ENCODE measurements at places on chromosomes 12 and 14.

- DNase-seq, result no peak
These were observed 18.8 kb upstream of the RAP1B start for GRCh38 chr12:68591734-68592418.

DNA sequence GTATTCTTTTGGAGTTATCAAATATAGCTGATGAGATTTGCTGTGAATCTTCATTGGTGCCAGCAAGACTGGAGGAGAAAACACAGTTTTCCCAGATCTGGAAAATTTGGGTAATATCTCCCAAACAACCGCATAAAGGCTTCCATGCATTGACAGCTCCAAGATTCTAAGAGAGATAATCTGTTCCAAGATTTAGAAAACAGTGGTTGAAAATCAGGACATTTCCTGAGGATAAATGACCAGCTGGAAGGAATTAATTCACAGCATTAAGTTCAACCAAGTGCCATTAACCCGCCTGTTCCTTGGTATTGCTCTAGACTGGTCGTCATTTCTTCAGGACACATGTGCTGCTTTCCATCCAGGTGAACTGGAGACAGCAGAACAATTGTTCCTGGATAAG, 147.9 kb upstream of the PRICKLE1 start:
- DNase-seq, result no peak

GRCh38 chr14:23149745-23150144, 30.7 kb upstream of the CEBPE start:
- no peak for DNase-seq

DNA sequence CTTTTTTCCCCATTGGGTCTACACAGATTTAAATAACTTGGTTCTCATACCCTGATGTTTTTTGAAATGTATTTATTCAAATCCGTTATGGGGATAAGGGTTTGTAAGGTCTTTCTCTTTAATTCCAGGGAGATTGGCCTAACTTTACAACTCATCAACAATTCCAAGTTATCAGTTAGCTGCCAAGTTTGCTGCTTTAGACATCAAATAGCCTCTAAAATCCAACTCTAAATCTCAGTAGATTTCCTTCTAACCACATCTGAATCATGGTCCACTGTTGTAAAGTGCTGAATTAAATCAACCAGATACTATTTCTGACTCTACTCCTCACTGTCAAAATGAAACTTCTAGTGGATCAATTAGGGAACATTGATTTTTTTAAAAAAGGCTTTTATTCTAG, 364.1 kb upstream of the E2F7 start:
- no peak for DNase-seq

DNA sequence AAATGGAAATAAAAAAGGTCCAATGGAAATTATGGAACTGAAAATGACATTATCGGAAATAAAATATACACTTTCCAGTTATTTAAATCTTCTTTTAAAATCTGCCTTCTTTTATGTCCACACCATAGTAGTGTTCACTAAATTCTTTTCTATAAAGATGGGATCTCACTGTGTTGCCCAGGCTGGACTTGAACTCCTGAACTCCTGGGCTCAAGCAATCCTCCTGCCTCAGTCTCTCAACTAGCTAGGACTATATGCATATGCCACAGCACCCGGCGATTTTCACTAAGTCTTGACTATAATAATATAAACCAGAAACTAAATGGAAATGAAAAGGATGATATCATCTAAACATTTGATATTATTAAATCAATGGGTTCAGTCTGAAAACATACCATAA, 188.4 kb downstream of the MED13L start:
- no peak for DNase-seq

DNA sequence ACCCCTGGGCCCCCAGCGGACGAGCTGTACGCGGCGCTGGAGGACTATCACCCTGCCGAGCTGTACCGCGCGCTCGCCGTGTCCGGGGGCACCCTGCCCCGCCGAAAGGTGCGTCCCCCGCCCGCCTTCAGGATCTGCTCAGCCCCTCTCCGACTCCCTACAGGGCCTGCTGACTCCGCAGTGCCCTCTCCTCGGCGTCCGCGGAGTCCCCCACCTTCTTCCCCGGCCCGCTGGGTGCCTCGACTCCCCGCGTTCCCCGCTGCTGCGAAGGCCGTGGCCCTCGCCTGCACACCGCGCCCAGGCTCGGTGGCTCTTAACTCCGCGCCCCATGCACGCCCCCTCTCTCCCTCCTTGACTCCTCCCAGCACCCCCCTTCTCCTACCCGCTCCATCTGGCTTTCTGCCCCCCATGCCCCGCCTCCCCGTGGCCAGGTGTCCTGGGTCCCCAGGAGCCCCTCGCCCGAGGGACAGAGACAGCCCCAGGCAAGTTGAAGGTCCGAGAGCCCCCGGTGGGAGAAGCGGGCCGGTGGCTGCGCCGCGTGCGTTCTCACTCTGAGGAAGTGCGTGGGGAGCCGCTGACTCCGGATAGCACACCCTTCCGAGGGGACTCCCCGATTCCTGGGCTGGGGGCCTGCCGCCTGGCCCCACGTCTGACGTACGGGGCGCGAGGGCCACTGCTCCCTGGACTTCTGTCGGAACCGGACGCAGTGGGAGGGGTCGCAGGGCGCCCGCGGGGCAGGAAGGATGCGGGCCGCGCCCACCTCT, 594 bp downstream of the TAMALIN start:
- no peak for DNase-seq
